NCI-H460 (cell line): ENCODE measurements at places on chromosomes 16 and 17.

DNA sequence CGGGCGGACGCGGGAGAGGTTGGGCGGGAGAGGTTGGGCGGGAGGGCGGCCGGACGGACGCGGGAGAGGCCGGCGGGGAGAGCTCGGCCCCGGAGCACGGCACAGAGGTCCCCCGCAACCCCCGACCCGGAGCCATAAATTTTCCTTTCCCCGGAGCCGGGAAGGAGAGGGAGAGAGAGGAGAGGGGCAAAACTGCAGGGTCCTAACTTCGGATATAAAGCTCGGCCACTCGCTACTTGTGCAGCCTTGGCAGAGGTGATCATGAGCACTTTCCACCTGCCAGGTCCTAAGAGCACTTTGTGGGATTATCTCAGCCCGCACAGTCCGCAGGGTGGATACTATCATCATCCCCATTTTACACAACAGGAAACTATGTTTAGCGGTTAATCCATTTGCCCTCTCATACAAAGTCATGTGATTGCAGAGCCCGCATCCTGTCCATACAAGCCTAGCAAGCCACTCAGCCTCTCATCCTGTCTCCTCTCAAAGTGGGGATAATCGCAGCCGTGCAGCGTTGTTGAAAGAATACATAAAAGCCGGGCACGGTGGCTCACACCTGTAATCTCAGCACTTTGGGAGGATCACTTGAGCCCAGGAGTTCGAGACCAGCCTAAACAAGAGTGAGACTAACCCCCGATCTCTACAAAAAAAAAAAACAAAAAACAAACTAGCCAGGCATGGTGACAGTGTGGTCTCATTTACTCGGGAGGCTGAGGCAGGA, 780 bp upstream of the DCAKD start:
- DNase-seq = no peak

DNA sequence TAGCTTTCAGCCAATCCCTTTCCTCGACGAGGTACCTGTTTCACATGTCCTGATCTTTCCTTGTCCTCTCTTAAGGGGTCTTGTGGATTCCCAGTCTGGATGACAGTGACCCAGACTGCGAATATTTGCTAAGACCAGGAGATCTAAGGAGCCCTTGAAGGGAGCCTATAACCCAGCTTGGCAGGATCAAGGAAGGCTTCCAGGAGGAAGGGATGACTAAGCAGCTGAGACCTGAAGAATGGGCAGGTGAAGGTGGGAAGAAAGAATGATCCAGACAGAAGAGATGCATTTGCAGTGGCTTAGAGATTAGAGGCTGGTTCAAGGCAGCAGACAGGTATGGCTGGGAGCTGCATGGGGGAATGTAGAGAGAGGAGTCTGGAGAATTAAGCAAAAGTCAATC, 1.9 kb upstream of the PDK2 start:
- DNase-seq = no peak

- DNase-seq = no peak
Observed at GRCh38 chr16:78455861-78456260, 356.4 kb downstream of the WWOX start.

DNA sequence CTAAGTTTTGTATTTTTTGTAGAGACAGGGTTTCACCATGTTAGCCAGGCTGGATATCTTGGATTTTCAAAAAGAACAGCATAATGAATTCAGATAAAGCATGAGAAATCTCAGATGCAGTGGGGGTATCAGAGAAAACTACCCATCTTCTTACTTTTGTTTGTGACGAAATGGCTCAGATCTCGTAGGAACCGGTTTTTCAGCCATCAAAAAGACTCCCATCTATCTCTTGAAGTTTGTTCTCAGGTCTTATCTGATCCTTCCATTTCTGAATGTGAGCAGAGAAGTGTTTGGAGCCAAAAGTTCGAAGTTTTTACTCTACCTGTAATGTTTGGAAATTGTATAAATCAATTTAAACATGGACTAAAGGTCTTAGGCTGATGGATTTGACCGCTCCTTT, 57.2 kb downstream of the LDHD start:
- DNase-seq = no peak

GRCh38 chr17:75270218-75270965, 639 bp downstream of the MIF4GD start:
- peak; percentile 60 for DNase-seq

- no peak for DNase-seq
Observed at GRCh38 chr16:73750639-73751038, 546.0 kb upstream of the PSMD7 start.

DNA sequence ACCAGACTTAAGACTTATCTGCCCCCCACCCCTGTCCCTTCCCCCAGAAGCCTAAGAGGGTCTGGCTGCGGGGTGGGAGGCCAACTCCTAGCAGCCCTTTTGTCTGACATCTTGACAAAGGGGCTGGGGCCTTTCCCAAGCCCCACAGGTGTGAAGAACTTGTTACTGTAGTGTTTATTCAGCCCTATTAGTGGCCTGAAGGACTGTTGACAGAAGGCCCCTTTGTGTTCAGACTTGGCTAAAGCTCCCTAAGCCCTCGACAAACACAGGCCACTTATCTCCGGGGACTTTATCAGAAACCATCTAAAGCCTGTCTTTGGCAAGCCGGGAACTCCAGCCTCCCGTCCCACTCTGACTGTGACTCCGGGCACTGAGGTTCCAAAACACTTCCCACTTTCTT, 129.8 kb downstream of the NTN1 start:
- DNase-seq = no peak
